Vagina (tissue), 2 donors: ENCODE measurements at places on chromosomes 7 and 10. TPM values are rescaled to one million over a fixed set of nuclear protein-coding genes. Genes with fewer than 3 reads are reported as not detected.

- DNase-seq, result no peak
Measured at GRCh38 chr7:2403718-2404648, 572 bp downstream of the CHST12 start.

DNA sequence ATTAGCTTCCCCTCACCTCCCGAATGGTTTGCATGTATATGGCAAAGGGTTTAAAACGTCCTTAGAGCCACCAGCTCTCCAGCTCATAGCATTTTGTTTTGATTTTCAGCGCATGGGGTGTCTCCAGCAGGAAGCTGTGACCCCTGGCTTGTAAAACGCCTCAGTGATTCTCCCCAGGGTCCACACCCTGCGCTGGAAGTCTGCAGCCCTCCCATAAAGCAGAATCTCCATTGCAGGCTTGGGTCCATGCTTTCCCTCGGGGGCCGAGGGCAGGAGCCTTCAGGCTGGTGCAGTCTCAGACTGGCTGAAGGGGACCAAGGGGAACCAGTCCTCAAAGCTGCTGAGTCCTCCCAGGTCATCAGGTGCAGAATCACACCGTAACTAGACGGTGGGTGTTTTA, 109.7 kb downstream of the VIPR2 start:
- peak; percentile 87 for DNase-seq

DNA sequence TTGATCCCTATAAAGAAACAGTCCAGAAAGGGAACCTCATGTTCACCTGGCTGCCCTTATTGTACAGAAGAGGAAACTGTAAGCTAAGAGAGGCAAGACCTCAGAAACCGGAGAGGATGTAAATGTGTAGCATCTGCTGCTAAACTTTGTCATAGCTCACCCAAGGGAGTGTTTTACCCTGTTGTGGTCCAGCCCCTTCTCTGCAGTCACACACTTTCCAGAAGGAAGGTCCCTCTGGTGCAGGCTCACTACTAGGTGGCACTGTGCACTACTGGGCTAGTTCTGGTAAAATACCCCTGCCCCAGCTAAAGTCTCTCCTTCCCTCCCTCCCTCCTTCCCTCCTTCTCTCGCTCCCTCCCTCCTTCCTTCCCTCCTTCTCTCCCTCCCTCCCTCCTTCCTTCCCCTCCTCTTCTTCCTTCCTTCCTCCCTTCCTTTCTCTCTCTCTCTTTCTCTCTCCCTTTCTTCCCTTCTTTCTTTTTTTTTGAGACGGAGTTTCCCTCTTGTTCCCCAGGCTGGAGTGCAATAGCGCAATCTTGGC, 42.5 kb upstream of the LCOR start:
- DNase-seq, result no peak

DNA sequence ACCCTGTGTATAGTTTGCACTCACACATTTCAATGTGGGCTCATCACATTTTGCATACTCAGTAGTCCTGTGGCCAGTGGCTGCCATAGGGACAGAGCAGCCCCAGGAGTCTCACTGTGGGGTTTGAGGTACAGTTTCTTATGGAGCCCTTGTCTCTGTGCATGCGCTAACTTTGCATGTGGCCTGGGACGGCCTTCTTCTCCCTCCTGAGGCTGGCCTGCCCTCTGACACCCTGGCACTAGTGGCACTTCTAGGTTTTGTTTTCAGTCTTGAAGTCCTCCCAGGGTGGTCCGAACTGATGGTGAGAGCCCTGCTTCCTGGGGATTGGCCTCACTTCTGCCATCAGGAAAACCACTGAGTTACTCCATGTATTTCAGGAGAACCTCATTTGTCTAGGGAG, 21.2 kb downstream of the NACAD start:
- DNase-seq, result no peak

GRCh38 chr10:113187063-113187777, 237.2 kb downstream of the TCF7L2 start:
- DNase-seq, result no peak

GRCh38 chr7:11830582-11831155, 1.3 kb downstream of the THSD7A start:
- no peak for DNase-seq

Gene CACNB2
- 12.8 TPM for total RNA-seq

Gene EGR2
- total RNA-seq, result 3.2 TPM

Gene PDIA4
- 69.5 TPM for total RNA-seq

Gene EIF4H
- total RNA-seq, result 139 TPM

Gene KLF14
- total RNA-seq, result not detected

Gene HGF
- total RNA-seq, result 15.0 TPM

Gene HOXA11
- 9.8 TPM for total RNA-seq

Gene GPC2
- total RNA-seq, result 7.4 TPM
